ENCODE measurements at places on chromosomes 2 and 18.

- no peak for DNase-seq
These were observed 102.4 kb downstream of the ICA1L start for GRCh38 chr2:202769201-202769600.

GRCh38 chr2:42106257-42106816 lies 58.5 kb downstream of the PKDCC start:
- no peak for DNase-seq

DNA sequence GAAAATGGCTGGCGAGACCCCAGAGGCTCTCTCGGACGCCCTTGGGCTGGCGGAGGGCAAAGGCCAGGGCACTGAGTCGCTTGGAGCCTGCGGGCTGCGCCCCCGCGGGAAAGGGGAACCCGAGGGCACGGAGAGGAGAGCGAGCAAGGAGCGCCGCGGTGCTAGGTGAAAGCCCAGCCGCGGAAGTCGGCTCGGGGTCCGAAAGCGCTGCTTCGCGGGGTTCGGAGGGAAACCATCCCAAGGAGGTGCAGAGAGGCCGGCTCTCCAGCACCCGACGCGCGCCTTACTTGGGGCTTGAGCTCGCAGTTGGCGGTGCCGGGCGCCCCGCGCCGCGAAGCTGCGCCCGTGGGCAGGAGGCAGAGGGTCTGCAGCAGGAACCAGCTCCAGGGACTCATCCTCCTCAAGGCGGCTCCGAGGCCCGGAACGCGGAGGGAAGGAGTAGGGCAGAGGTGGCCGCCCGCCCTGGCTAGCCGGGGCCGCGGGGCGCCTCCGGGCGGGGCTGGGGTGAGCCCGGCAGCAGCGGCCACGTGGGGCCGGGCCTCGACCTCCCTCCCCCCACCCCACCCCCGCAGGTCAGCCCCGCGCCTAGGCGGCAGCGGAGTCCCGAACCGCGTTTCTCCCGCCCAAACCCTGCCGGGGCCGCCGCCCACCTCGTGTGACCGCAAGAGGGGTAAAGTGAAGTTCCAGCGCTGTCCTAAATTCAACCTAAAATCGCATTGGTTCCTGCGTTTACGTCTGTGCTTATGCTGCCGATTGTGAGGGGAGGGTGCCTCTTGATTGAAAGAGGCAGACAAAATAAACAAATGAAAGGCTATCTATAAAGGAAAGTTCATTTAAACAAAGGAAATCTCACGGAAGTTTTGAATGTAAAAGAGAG lies at the start of gene TRABD2A:
TRABD2A (minus strand) TSS at position 440 of the 877 bp plus-strand sequence; CDS start at position 395, 45 bp downstream.
- DNase-seq, result no peak

- no peak for DNase-seq
These were observed 35.4 kb downstream of the INPP4A start for GRCh38 chr2:98479959-98480524.

GRCh38 chr2:220279372-220279771 lies 651.9 kb downstream of the SLC4A3 start:
- no peak for DNase-seq

DNA sequence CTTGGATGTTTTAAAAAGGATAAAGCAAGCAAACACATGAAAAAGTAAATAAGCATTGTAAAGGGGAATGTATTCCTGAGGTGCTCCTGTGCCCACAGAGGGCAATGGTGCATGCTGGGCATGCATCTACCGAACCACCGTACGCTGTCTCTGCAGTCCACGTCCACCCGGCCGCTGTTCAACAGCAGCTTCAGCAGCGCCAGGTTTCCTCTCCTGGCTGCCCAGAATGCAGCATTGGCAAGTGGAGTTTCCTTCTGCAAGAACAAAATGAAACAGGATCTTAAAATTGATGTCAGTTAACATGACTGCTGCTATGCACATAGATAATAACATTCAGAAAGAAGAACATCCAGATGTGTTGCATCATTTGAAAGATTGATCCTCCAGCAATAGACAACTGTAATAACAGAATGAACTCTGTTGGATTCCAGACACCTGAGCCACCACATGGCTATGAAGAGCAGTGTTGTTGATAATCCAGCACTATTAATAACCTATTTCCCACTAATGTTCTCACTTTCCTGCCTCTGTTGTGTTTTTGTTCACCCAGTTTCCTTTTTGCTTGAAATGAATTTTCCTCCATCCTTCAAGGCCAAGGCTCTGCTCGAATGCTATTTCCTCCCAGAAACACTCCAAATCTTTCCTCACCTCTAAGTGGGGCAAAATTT lies 13.6 kb downstream of the ANKRD29 start:
- DNase-seq, result no peak

- no peak for DNase-seq
These were observed 248.5 kb upstream of the SLC8A1 start for GRCh38 chr2:40700231-40700954.

DNA sequence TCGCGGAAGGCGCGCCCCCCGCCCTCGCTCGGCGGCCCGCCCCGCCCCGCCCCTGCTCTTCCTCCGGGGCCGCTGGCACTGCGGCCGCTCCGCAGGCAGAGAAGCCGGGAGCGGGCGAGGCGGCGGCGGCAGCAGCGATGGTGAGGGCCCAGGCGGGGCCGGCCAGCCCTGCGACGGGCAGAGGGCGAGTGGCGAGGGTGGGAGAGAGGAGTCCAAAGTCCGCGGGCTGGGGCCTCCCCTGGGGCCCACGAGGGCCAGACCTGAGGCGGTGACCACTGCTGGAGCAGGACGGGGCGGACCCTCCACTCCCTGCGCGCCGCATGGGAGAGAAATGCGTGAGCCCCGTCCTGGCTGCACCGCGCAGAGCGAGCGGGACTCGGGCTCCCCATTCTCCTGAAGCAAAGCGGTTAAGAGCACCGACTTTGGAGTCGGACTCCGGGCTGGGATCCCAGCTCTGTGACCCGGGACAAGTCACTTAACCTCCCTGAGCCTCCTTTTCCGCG lies at the start of gene VAMP5:
VAMP5 (plus strand) TSS at position 78 of the 503 bp plus-strand sequence; CDS start at position 138, 60 bp downstream.
- DNase-seq, result no peak

- DNase-seq, result no peak
These were observed 973.0 kb upstream of the CHAC2 start for GRCh38 chr2:52794581-52794980.

GRCh38 chr2:96655526-96655925 lies 13.0 kb downstream of the FER1L5 start:
- DNase-seq, result no peak

DNA sequence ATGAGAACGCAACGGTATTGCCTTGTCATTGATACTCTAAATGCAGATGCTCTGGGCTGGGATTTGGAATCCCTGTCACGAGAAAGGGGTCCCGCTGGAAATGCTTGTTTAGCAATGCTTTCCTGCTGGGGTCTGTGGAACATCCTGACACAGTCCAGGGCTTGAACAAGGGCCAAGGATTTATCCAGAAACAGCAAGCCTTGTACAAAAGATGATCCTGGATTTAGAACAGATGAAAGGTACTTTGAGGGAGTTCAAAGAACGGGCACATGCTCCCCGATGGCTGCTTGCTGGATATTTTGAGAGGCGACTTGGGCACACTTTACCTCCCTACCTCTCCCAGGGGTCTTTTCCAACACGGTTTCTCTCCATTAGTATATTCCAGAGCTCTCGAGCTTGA lies 108.1 kb upstream of the CELF4 start:
- no peak for DNase-seq

DNA sequence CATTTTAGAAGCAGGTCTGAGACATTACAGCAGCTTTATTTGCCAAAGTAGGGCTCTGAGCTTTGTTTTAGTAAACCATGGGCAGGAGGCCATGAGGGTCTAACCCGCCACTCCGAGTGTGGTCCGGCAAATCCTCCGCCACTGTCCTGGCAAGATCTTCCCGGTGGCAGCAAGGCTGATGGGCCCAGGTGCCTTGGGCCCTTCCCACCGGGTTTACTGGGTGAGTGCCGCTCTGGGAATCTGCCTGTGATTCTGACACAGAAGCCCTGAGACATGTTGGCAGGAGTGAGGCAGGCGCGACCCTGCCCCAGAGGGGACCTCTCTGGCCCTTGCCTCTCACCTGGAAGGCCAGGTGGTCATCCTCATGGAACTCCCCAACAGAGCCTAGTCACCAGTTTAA lies 29.9 kb downstream of the MTERF4 start:
- no peak for DNase-seq

DNA sequence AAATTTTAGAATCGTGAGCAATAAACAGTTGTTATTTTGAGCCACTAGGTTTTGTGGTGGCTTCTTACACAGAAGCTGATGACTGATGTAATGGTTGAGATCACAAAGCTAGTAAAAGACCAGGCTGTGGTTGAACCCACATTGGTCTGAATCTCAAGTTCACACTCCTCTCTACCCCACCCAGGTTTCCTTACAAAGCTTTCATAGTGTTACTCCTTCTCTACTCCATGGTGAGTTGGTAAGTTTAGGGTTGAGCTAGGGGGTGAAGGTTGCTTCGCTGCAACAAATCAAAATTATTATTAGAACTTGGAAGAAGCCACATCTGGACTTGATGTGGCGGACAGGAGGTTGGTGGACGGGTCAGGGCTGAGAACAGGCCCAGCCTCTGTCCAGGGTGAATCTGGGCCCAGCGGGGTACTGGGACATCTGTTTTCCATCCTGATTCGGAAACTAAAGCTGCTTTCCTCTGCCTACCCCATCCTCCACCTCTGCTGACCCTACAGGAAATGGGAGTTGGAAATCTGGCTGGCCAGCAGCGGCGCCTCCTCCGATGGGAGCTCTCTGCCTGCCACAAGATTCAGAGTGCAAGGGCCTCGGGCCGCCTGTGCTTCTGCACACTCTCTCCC lies 86.3 kb downstream of the ZFP36L2 start:
- DNase-seq, result no peak

- no peak for DNase-seq
These were observed 24.2 kb downstream of the SIX3 start for GRCh38 chr2:44965684-44966083.
